ENCODE measurements at places on chromosomes 6 and 20.

DNA sequence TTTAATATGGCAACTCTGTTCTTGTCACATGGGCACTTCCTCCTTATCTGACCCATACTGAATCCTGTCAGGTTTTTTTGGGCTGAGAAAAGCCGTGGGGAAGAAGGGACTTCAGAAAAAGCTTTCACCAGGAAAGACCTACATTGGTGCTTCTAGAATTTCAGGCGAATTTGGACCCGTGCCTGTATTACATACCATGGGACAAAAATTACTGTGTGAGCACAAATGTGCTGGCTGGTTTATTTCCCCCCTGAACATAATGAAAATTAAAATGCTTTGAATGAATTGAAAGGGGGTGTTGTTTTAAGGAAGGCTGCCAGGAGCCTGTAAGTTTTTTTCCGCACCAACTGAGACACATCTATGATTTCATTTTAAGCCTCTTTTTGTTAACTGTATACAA is 29.6 kb downstream of the CAP2 start:
- H3K27me3 ChIP-seq, result no peaks in the 10 kb centered on the region
- no peaks in the 10 kb centered on the region for H3K36me3 ChIP-seq
- no peaks in the 10 kb centered on the region for H3K4me1 ChIP-seq

DNA sequence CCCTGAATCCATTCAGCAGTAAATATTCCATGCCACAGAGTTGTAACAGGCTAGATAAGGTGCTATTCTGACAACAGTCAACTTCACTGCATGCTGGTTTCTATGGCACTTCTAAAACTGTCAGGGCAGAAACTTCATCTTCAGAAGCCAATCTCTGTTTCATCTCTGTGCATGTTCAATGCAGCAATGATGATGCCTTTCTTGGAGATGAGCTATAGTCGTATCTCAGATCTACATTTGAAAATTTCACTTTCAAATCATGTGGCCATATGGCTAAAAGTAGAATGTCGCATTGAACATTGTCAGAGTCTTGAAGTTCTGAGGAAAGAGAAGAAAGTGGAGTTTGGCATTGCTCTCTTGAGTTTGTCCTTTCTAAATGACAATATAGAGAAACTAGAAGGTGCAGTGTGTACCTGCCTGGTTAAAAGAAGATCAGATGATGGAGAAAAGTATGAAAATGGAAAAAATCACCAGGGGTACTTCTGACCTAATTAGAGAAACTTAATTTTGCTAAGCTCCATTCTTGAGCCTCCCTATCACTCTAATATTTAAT is 49.0 kb upstream of the VSTM2L start:
- no peak overlapping the region for H3K27ac ChIP-seq
- DNase-seq, result no peak
- H3K36me3 ChIP-seq, result no peaks in the 10 kb centered on the region
- no peak overlapping the region for H3K4me3 ChIP-seq

- H3K36me3 ChIP-seq, result no peaks in the 10 kb centered on the region
- DNase-seq, result no peak
- no peak overlapping the region for H3K4me3 ChIP-seq
- H3K27ac ChIP-seq, result no peak overlapping the region
- H3K27me3 ChIP-seq, result no peaks in the 10 kb centered on the region
Measured at GRCh38 chr6:91152824-91153223, 566.0 kb upstream of the MAP3K7 start.

GRCh38 chr6:11328613-11329247 is 96.3 kb upstream of the NEDD9 start:
- DNase-seq, result peak; percentile 64
- peak overlapping the region; percentile 26 for H3K27ac ChIP-seq
- no peaks in the 10 kb centered on the region for H3K36me3 ChIP-seq
- H3K27me3 ChIP-seq, result no peaks in the 10 kb centered on the region
- H3K4me1 ChIP-seq, result no peaks in the 10 kb centered on the region
- H3K4me3 ChIP-seq, result no peak overlapping the region

DNA sequence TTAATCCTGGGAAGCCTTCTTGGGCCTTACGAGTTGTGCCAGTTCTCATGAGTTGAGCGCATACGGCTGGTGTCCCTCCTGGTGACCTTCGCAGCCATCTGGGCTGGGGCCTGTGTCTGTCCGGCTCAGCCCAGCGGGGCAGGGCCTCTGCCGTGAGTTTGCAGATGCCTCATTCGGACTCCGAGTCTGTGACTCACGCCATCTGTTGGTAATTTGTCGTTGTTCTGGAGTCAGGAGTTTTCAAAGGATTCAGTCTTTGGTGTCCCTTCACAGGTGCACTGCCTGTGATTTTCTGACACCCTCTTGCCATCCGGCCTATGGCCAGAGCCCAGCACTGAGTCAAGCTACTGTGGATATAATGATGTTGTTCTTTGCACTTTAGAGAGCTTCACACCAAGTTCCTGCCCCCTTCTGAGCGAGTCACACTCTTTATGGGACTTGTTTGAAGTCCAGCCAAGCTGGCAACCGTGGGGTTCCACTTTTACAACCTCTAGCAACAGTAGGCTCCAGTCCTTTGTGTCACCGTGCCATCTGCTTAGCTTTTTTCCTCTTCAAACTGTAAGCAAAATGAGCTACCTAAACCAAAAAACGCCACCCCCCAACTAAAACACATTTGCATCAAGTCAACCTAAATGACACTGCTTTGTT is 175.6 kb downstream of the AIG1 start:
- H3K4me1 ChIP-seq, result no peaks in the 10 kb centered on the region
- no peak overlapping the region for H3K4me3 ChIP-seq
- H3K27me3 ChIP-seq, result no peaks in the 10 kb centered on the region
- no peak for DNase-seq
- H3K36me3 ChIP-seq, result no peaks in the 10 kb centered on the region

GRCh38 chr6:34275128-34275804 is 26.5 kb upstream of the SMIM29 start:
- no peak overlapping the region for H3K4me3 ChIP-seq
- no peaks in the 10 kb centered on the region for H3K4me1 ChIP-seq
- H3K27ac ChIP-seq, result no peak overlapping the region
- H3K36me3 ChIP-seq, result no peaks in the 10 kb centered on the region
- DNase-seq, result no peak

Measured in uterus (tissue), 4 donors.